ENCODE measurements at places on chromosomes 13 and 19.

- DNase-seq, result peak; percentile 90
These were observed at the start of gene ERF for GRCh38 chr19:42254850-42255765. TSS of gene ERF (minus strand) at chr19:42255128. CDS start at chr19:42254999, 129 bp downstream.

- no peak for DNase-seq
These were observed 21.0 kb upstream of the ZNF681 start for GRCh38 chr19:23779645-23780044.

GRCh38 chr19:33812388-33813330 lies 16.0 kb downstream of the KCTD15 start:
- DNase-seq, result no peak

DNA sequence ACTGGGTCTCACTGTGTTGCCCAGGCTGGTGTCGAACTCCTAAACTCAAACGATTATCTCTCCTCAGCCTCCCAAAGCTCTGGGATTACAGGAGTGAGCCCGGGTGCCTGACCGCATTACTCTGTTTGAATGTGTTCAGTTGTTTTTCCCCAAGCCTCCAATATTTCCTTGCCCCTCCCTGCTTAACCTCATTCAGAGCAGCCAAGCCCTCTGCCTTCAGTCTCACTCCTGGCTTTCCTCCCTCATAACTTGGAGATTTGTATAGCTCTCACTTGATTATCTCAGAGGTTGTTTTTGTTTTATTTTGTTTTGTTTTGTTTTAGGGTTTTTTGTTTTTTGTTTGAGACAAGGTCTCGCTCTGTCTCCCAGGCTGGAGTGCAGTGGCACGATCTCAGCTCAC lies 11.4 kb downstream of the EPHX3 start:
- DNase-seq, result no peak

DNA sequence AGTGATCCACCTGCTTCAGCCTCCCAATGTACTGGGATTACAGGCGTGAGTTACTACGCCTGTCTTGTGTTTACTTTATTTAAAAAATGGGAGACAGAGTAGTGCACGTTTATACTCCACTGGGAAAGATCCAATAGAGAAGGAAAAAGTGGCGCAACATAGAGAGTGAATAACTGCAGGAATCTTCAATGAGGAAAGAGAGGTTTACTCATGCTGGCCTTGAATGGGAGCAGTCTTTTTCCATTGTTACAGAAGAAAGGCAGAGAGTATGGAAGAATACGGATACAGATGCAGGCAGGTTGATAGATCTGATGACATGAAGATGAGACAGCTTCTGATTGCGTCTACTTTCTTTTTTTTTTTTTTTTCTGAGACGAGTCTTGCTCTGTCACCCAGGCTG lies 4.6 kb upstream of the WDFY2 start:
- peak; percentile 24 for DNase-seq

DNA sequence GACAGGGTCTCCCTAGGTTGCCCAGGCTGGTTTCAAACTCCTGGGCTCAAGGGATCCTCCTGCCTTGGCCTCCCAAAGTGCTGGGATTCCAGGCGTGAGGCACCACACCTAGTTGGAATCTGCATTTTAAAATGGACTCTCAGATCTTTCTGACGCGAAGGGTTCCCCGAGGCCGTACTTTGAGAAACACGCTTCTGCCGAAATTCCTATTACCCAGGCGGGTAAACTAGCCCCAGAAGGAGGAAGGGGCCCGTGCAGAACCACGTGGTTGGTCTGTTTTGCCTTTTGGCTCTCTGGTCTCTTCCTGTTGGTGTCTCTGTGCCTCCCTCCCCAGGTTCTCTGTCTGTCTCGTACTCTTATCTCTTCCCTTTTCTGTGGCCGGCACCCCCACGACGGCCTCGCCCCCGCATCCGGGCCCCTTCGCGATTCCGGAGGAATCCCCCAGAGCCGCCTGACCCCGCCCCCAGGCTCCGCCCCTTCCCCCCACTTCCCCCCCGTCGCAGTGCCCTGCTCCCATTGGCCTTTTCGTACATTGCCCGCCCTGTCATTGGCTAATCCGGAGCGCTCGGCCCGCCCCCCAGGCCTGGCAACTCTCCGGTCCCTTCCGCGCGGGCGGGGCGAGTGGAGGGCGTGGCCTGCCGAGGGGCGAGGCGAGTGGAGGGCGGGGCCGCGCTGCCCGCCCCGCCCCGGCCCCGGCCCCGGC lies at the start of gene TNFAIP8L1:
Gene TNFAIP8L1 (plus strand): TSS at position 689 of the 703 bp plus-strand sequence. CDS start 12,354 bp downstream, outside the sequence.
- peak; percentile 96 for DNase-seq

GRCh38 chr13:110904748-110905147 lies 10.1 kb downstream of the ANKRD10 start:
- no peak for DNase-seq

DNA sequence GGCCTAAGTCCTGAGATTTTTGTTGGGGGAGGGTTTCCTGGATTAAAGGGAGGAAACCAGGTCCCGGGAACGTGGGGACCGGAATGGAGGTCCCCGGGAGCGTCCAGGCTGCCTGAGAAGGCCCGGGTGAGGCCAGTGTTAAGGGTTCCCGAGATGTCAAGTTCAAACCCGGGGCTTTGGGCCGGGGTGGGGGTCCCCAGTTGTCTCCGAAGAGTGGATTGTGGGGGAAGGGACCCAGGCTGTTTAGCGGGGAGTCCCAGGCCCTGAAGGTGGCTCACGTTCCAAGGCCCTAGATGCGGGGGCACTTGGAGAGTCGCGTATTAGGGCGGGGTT lies 262 bp downstream of the COX7A1 start:
- no peak for DNase-seq

DNA sequence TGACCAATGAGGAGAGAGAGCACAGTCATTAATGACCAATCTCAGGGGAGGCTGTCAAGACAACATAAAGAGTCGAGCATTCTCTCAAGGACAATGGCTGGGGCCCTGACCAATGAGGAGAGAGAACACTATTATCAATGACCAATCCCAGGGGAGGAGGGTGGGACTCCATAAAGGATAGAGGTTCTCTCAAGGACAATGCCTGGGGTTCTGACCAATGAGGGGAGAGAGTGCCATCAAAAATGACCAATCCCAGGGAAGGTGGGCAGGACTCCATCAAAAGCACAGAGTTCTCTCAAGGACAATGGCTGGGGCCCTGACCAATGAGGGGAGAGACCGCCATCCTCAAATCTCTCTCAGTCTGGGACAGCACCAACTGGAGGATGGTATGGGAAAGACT lies 3.3 kb upstream of the KLK11 start:
- DNase-seq, result no peak

DNA sequence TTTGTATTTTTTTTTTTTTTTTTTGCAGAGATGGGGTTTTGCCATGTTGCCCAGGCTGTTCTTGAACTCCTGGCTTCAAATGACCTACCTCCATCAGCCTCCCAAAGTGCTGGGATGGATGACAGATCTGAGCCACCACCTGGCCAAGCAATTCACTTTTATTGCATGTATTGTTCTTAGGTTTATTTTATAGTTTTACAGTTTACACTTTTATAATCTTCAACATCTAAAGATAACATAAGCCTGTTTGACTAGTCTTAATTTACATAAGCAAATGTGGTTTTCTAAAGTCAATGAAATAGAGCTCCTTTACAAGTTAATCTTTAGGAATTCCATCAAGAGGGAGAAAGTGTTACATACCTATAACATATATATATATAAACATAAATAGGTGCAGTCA lies 9.5 kb upstream of the MPV17L2 start:
- DNase-seq, result no peak

DNA sequence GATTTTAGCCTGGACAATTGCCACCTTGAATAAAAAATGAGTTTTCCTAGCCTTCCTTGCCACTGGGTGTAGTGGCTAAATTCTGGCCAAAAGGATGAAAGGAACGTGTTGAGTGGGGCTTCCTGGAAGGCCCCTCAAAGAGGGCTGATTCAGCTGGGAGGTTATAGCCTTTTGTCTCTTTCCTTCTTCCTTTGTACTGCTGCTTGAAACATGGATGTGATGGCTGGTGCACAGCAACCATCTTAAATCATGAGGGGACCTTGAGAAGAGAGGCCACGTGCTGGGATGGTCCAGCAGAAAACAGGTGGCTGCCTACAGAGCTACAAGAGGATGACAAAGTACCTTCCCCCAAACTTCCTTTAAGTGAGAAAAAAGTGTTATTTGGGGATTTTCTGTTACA lies 40.0 kb upstream of the GJB6 start:
- DNase-seq, result no peak

- peak; percentile 96 for DNase-seq
These were observed 264.3 kb downstream of the FOXO1 start for GRCh38 chr13:40401911-40402776.

GRCh38 chr19:2140138-2140569 lies 11.2 kb downstream of the AP3D1 start:
- no peak for DNase-seq

DNA sequence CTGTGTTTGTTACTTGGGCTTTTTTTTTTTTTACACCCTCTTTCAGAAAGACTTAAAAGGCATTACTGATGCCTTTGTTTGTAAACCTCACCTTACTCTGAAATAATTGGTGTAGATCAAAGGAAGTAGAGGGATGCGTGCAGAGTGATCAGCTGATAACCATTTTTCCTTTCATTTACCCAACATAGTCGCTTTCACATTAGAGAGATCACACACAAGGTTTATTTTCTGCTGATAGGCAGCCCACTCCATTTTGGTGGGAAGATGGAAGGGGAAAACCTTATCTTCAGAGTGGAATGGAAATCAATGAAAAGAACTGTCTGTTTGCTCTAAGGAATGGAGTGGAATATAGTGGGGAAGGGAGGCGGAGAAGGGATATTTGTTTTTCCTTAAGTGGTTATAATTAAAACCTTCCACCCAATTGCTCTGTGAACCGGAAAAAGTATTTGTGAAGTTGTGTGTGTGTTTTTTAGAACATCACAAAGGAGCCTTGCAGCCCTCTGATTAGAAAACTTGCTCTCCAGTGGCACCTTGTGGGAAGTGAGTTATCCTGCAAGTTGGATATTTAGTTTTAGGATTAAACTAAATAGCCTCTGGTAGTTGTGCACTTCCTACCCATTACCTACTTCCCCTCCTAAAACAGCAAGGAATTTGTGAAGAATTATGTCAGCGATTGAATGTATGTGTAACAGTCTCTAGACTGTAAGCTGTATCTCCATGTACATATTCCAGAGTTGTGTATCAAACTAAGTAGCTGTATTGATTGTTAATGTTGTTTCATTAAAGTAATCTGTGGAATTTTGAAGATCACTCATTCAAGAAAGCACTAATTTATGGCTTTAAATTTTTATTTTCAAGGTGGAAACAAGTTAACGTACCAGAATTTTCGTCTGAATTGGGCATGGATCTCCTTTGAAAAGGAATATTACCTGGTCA lies 76.8 kb downstream of the FREM2 start:
- peak; percentile 40 for DNase-seq

- DNase-seq, result no peak
These were observed 61.4 kb upstream of the TEX29 start for GRCh38 chr13:111259058-111259457.
